Stimulated activated CD4-positive, alpha-beta T cell treated with anti-CD3 and anti-CD28 coated beads, Interleukin-1b, Interleukin-23, amount 100 ng/mL, for 1 hour (primary cell): ENCODE measurements at places on chromosomes 1 and 21.

DNA sequence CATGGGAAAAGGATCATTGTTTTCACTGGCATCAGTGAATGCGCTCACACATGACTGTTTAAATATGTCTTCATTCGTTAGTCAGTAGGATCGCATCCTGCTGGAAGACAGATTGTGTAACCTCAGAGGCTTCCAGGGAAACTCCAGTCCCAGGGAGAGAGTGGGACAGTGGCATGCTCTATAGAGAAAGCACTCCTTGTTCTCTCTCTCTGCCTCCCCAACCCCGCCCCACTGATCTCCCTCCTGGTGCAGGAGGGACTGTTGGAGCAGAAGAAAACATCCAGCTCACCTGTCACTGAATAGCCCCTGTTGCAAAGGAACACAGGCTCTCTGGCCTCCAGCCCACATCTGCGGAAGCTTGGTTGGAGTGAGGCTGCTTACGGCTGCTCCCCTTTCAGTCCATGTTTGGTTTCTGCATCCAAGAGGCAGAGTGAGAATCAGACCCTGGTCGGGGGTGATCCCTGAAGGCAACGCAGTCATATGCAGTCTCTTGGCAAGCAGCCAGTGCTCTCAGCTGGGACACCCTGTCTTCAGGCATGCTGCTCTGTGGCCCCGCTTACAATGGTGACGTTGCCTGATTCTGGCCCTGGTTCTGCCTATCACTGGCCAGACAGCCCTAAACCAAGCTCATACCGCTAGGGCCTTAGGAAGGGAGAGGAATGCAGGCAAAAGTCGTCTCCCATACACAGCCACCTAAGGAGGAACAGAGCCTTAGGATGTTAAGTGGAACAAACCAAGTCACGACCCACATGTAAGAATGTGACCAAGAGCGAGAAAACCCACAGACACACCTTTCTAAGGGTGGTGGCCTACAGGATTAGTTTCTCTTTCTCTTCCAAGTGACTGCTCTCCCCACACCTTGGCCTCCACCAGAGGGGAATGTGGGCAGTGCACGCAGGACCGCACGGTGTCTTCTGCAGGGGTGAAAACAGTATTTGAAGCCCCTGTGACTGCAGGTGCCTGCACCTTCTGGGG, 39.7 kb downstream of the BACE2 start:
- DNase-seq: no peak

DNA sequence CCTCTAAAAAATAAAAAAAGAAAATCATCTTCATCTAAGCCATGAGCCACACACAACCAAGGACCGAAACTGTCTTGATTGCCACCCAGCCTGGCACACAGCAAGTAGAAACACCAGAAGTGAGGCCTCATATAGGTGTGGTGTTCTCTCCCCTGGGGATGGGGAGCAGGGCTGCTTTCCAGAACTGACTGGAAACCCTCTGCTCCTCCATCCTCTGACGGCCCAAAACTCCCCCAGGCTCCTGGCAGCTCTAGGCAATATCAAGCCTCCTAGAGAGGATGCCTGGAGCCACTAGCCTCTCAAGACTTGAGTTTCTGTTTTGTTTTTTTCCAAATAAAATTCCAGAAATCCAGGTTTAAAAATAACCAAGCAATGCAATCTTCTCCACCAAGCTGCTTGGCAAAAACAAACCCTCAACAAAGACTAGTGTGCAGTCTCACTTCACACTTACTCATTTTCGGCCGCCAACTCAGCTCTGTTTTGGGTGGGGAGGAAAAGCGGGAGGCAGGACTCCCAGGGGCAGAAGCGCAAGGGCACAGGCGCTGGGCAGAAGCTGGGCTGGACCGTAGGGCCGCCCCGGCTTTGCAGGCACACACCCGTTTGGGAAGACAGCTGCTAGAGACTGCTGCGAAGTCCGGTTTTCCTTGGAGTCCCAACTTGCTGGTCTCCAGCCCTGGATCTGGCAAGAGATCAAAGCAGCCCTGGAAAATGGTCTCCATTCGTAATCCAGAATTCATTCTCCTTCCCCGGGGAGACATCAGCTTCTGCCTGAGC, 78.2 kb upstream of the CAPZB start:
- no peak for DNase-seq

- DNase-seq: no peak
These were observed 107.7 kb downstream of the PDE9A start for GRCh38 chr21:42760951-42761751.

DNA sequence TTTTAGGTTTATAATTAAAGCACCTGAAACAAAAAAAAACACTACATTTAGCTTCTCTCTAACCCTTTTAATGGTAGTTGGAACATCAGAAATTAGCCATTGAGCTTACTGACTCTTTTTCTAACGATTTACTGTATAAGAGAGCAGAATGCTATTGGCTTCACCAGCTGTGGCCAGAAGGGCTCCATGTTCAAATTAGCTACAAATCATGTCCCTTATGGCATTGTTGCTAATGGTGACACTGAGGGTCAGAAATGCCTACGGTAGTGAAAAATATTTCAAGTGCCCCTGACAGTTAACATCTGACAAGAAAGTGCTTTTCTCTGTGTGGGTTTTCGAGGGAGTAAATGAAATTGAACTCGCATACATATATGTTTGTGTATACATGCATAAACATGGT, 232.7 kb downstream of the NFIA start:
- no peak for DNase-seq

GRCh38 chr1:218380125-218380977, 35.2 kb downstream of the TGFB2 start:
- no peak for DNase-seq

DNA sequence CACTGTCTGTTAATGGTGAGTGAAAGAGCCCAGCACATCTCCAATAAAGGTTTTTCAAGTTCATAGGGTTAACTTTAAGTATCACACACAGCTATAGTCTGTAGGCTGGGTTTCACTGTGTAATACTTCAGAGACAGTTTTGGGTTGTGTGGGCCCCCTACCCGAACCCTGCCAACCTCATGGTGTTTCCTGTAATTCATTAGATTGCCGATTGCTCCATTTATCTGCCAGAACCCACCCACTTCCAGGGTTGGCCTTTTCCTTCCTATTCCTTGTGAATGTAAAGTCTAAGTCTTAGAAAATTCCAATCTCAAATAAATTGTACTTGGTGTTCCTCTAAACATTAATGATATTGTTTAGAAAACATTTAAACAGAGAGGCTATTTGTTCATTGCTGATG, 43.6 kb downstream of the CTTNBP2NL start:
- DNase-seq: no peak

- DNase-seq: no peak
These were observed 84.4 kb upstream of the HOOK1 start for GRCh38 chr1:59730302-59730701.

DNA sequence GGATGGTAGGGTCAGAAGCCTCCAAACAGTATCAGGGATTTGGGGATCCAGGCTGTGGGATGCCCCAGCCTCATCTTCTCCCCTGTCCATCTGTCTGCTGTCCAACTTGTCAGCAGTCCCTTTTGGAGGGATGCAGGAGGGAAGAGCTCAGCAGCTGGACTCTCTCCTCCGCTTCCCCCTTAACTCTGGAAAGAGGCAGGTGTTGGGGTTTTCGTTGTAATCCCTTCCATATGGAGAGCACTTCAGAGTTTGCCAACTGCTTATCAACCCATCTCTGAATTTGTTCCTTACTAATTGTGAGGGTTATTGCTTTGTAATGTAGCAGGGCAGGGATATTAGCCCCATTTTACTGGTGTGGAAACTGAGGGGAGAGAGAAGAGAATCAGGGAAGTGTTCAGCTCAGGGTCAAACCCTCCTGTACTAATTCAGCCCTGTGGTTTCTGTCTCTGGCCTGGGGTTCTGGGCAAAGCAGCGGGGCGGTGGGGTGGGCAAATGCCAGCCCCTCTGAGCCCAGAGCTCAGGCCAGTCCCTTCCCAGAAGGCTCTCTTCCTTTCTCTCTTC, 3.2 kb downstream of the CITED4 start:
- no peak for DNase-seq
